ENCODE measurements at places on chromosomes 16 and 17.

GRCh38 chr16:54347961-54348360, 61.4 kb upstream of the IRX3 start:
- no peak for DNase-seq

GRCh38 chr17:34798581-34798980, 162.7 kb downstream of the CCT6B start:
- DNase-seq: no peak

- no peak for DNase-seq
These were observed 27.8 kb downstream of the SBK1 start for GRCh38 chr16:28320023-28320561.

- no peak for DNase-seq
These were observed 32.8 kb downstream of the MSI2 start for GRCh38 chr17:57289130-57289529.

DNA sequence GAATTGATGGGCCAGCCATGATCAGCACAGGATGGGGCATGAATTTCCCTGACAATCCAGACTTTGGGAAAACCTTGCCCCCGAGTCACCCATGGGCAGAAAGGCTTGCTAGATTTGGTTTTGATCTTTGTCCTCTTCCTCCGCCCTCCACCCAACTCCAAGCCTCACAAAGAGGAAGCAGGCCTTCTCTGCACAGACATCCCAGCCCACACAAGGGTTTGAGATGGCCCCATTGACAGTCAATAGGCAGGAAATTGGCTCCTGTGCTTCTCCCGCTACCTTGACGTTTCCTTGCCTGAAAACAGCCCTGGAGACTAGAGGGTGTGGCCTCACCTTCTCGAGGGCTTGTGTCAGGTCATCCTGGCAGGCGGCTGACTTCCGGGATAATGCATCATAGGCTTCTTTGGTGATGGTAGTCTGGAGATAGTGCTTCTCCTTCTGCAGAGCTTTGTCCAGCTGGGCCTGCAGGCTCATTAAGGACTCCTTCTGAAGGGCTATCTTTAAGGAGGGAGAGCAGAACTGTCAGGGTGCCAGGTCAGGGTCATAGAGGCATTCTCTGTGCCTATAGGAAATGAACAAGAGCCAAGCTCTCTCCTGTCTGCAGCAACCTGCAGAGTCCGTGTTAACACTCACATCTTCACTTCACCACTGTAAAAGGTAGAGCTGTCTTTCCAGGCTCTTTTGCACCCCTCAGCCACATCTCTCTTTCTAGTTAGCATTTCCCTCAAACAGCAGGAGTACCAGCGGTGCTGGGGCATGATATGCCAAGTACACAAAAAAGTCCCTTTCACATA, 32.2 kb downstream of the DHX38 start:
- DNase-seq: peak; percentile 22

- DNase-seq: no peak
These were observed 183.1 kb downstream of the C16orf95 start for GRCh38 chr16:87133966-87134627.

DNA sequence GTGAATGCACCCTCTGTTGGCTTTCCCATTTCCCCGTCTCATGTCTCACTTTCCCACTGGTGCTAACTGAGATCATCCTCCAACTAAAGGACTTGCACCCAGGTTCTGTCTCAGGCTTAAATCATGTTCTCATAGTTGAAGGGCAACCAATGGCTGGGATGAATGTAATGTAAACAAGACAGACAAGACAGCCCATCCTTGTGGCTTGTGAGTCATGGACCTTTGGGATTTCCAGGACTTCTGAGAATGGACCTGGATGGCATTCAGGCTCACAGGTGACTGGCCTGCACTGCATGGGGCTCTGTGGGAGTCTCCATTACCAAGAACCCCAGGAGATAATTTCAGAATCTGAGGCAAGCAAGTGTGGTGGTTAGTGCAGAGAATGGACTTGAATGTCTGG, 347.5 kb downstream of the HAPSTR1 start:
- DNase-seq: no peak
